ENCODE measurements at places on chromosomes 16 and 17.

GRCh38 chr17:73423159-73423715 lies 111.4 kb upstream of the CDC42EP4 start:
- no peak for DNase-seq

- DNase-seq: no peak
These were observed 14.5 kb downstream of the CCDC92B start for GRCh38 chr17:2734939-2735338.

DNA sequence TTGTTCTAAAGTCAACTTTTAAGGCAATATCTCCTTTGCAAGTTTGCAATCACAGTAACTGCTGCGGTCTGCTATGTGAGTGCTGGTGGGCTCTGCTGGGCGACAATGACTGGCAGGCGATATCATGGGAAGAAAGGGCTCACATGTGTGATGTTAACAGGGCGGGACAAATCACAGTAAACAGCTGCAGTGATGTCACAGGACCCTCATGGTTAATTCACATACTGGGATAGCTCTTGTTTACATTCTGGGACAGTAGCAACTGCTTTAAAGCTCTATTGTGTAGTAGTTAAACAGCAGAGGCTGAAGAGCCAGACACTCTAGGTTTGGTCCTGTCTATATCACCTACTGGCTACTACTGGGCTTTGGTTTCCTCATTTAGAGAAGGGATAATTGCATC lies 257.2 kb upstream of the ASIC2 start:
- no peak for DNase-seq

- no peak for DNase-seq
These were observed 436.8 kb upstream of the ERCC4 start for GRCh38 chr16:13483121-13483520.

- DNase-seq: peak; percentile 91
These were observed 2.8 kb downstream of the TRAF4 start for GRCh38 chr17:28746611-28747050.

- DNase-seq: no peak
These were observed 4.9 kb downstream of the RARA start for GRCh38 chr17:40313668-40314583.

DNA sequence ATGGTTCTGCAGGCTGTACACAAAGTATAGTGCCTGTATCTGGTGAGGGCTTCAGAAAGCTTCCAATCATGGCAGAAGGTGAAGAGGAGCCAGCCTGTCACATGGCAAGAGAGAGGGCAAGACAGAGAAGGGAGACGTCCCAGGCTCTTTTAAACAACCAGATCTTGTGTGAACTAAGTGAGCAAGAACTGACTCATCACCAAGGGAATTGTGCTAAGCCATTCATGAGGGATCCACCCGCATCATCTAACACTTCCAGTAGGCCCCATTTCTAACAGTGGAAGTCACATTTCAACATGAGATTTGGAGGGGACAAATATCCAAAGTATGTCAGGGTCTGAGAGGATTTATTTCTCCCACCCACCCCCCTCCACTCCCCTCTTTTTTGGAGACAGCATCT lies 56.2 kb upstream of the ELAC2 start:
- no peak for DNase-seq

- DNase-seq: no peak
These were observed 14.0 kb downstream of the PRSS54 start for GRCh38 chr16:58280846-58281301.

DNA sequence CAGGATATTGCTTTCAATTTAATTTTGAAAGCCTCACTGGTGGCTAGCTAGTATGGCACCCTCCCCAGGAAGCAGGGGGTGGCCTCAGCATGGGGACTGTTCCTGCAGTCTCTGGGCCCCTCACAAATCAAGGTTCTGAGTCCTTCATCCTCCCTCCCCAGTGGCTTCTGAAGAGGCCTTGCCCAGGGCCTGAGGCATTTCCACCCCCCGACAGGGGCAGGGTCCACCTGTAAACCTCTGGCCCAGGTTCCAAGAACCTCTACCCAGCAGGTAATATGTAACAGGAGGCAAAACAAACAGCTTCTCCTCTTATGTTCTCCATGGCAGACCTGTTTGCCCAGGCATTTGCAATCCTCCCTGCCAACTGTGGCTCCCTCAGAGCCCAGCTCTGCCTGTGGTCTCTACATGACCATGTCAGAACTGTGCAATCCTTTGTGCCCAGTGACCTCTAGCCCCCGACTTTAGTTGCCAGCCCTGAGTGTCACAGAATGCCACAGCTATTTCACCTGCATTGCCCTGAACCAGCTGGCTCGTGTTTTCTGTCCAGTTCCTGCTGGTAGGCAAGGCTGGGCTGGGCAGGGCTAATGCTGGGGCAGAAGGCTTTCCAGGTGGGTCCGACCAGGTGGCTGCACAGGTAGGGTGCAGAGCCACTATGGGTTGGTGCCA lies 14.3 kb downstream of the ACSF2 start:
- DNase-seq: no peak

DNA sequence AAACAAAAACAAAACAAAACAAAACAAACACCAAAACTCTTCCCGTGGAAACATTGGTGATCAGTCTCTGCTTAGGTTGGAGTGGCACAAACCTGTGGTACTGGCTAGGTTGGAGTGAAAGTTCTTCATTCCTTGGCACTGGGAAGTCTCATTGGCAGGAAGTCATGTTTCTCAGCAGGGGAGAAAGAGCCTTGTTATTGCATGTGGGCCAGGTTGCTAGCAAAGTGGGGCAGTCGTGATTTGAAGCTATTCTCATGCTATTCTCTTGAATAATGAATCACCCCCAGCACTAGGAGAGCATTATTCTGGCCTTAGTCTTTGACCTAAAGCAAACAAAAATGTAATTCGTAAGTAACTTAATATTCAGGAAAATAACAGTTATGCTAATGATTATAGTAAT lies 24.3 kb upstream of the B4GALNT2 start:
- peak; percentile 75 for DNase-seq

GRCh38 chr17:75813081-75814020 lies 28.7 kb downstream of the UNK start:
- DNase-seq: no peak
